ENCODE measurements at places on chromosomes 2 and 18. TPM values are rescaled to one million over a fixed set of nuclear protein-coding genes. Genes with fewer than 3 reads are reported as not detected.

- DNase-seq, result no peak
Measured at GRCh38 chr18:5237083-5237722, 40.1 kb upstream of the AKAIN1 start.

The CLEC4F gene
- not detected for total RNA-seq

DNA sequence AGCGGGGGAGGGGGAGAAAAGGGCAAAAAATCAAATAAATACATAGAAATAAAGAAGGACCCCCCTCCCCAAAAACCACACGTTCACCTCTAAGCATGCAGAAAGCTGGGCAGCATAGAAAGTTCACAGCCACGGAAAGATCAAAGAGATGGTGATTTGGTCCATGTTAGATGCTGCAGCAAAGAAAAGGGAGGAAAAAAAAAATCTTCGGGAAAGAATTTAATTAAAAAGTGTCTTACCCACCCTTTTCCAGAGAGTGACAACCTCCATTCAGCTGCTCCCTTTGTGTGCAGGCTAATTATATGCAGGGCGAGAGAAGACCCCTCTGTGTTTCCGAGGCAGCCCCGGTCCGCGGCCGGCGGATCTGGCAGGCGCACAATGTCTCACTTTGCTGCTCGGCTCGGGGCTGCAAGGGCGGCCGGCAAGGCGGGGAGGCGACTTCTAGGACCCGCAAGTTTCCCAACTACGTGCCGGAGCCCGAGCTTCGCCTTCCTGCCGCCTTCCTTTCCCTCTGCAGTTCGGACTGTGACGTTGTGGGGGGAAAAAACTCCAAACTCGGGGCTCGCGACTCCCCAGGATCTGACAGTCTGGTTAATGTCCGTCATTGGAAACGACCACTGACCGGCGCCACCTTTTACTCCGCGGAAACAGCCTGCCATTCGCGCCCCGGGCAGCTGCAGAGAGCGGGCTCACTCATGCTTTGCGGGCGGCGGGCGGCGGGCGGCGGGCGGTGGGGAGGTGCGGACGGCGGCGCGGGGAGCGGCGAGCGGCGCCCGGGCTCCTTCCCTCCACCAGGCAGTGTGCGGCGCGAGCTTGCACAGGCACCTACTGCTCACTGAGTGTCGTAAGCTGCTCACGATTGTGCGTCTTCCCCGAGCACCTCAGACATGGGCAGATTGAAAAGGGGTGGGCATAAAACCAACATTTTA lies at the start of gene LRRTM1:
Gene LRRTM1 (minus strand): TSS at position 844 of the 929 bp plus-strand sequence. CDS start 933 bp downstream, outside the sequence.
- no peak for DNase-seq

- no peak for DNase-seq
Measured at GRCh38 chr2:128867936-128868636, 549.4 kb upstream of the HS6ST1 start.

GRCh38 chr18:64785686-64786085 lies 636.8 kb upstream of the LINC00305 start:
- no peak for DNase-seq

DNA sequence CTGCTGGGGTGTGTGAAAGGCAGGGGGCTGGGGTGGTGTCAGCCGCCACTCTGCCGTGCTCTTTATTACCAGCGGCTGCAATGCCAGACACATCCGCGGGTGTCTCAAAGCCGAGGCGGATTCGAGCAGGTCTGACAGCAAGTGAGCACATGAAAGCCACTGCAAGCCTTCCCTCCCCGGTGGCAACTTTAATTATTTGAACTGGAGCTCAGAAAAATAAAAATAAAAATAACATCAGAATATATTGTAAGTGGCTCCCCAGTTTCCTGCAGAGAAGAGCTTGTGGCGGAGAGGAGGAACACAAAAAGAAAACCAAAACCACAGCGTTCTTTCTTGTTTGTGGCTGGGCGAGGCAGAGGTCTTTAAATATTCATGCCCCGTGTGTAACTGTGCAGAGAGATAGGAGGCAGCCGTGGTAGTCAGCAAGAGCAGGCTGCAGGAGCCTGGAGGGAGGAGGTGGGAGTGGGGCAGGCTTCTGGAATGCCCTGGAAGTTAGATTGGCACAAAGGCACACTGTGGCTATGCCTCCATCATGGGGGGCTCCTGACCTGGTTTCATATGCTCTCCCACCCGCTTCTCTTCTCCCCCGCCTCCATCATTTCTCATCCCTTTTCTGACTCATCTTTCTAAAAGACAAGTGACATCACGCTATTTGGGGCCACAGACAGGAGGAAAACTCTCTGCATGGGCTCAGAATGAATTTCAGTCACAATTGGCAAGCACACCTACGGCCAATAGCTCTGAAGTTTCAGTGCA lies 199.8 kb downstream of the CLIP4 start:
- no peak for DNase-seq

DNA sequence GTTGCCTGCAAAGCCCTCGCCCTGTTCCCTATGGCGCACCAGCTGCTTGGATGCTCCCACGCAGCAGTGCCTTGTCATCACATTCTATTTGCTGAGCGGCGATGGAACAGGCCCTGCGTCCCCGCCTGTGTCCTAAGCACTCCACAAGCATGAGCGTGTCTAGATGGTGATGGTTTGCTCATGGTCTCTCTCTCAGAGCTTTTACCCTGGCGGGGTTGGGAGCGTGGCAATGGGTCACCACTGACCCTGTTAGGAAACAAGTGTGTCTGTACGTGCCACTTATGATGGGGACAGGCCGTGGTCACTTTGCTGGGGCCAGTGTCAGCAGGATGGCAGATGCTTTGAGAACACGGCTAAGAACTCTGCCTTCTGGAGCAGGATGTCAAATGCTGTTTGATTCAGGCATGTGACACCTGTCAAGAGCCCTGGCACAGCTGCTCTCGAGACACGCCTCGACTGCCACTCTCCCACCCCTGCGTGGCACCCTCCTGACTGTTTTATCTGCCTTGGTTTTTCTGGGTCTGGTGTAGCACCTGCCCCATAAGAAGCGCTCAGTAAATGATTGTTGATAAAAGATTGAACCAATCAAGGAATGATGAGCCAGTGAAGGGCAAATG lies 44.2 kb downstream of the RRM2 start:
- DNase-seq, result no peak

The SPATA3 gene
- not detected for total RNA-seq

DNA sequence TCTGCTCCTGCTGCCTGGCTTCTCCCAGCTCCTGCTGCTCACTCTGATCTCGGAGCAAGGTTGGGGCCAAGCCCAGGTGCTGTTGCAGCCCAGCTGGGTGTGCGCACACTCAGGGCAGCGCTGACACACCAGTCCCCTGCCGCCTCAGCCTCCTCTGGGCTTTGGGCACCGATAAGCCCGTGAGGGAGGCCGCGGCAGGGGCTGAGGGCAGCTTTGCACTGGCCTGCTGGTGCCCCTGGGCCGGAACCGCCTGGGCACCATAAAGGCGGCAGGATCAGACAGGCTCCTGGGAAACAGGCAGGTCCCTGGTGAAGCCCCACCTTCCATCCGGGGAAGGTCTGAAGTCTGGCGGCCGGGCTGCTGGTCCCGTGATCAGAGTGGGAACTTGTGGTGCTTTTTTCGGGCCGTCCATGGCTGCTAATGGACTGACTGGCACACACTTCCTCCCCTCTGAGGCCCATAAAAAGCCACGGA lies 14.1 kb upstream of the EML6 start:
- no peak for DNase-seq

The SFT2D3 gene
- total RNA-seq, result 11.4 TPM

DNA sequence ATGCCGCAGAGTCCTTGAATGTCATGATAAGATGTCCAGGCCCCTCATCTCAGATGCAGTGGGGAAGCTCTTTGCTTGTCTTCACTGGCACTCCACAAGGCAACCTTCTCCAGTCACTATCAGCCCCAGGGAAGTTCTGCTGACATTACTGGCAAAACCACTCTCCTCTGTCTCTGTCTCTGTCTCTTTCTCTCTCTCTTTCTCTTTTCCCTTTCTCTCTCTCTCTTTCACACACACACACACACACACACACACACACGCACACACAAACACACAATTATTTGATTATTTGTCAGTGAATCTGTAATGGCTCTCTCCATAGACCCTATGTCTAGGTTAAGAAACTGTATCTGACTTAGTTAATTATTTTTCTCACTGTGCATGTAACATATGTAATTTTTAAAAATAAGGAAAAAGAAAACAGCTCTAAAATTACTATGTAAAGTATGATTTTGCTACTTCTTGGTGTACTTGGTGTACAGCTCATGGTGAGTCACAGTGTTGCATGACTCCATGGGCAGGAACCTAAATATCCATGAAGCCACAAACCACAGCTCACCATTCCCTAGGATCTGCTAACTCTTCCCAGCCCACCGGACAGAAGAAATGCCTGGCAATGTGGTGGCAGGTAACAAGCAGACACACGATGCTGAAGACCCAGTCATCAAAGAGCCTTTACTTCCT lies 594.9 kb upstream of the ID2 start:
- DNase-seq, result peak; percentile 85

GRCh38 chr2:176149481-176149938 lies 1.8 kb upstream of the HOXD4 start:
- no peak for DNase-seq

- DNase-seq, result no peak
Measured at GRCh38 chr18:53380063-53380639, 844.3 kb downstream of the MBD2 start.

- no peak for DNase-seq
Measured at GRCh38 chr2:96909611-96910021, 39.7 kb upstream of the SEMA4C start.

DNA sequence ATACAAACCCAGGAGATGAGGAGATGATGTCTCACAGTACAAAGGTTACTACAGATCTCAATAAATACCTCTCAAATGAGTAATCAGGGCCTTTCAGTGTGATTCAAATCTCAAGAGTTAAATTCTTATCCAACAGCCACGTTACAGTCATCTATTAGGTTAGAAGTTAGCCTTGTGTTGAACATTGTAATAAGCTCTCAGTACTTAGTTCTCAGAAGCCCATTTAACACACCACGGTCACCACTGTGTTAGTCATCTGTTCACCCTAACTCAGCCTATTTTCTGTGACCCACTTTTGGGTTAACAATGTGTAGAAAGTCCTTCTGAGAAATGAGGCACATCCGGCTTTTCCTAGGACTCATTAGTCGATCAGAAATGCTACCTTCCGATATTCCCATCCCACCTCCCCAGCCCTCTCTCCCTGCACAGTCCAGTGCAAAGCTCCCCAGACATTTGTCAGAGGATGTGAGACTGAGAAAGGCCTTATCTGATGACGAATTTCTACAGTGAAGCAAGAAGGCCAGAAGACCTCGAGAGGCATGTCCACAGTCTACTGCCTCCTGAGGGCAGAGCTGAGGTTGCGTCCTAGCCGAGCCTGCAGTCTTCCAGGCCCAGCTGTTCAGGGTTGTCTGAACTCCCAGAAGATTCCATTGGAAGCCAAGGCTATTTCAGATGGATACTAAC lies 92.6 kb downstream of the ACTR2 start:
- peak; percentile 83 for DNase-seq

The ZSWIM2 gene
- total RNA-seq, result not detected

The TUBA3D gene
- total RNA-seq, result not detected

Measured in SJSA1 (cell line).